Smooth muscle cell of the coronary artery (primary cell): ENCODE measurements at places on chromosomes 1 and 21. TPM values are rescaled to one million over a fixed set of nuclear protein-coding genes. Genes with fewer than 3 reads are reported as not detected.

Gene SAMD11
- 0.23 and 4.4 TPM in 2 replicates for total RNA-seq

Gene RNF186
- not detected in 2 replicates for total RNA-seq

Gene SPRR3
- total RNA-seq, result not detected in 2 replicates

Gene ZBTB8B
- total RNA-seq, result 0.23 TPM in 1 of 2 replicates, not detected in the other

Gene OR2L5
- not detected in 2 replicates for total RNA-seq

Gene FAM43B
- 0.08 TPM in 1 of 2 replicates, not detected in the other for total RNA-seq

Gene FGGY
- total RNA-seq, result 19.4 and 49.0 TPM in 2 replicates

Gene ASPM
- total RNA-seq, result 0.47 and 6.1 TPM in 2 replicates

Gene S100A3
- total RNA-seq, result 5.0 and 7.3 TPM in 2 replicates

Gene SERTAD4
- total RNA-seq, result 2.8 TPM in 1 of 2 replicates, not detected in the other

Gene SH2D2A
- 0.30 TPM in 1 of 2 replicates, not detected in the other for total RNA-seq

Gene ADAMTS5
- 0.08 and 8.1 TPM in 2 replicates for total RNA-seq

Gene BCAN
- 0.08 TPM in 1 of 2 replicates, not detected in the other for total RNA-seq

Gene LCE3E
- not detected in 2 replicates for total RNA-seq
